ENCODE measurements at places on chromosomes 6 and 20.
A peak's percentile ranks its signal among the peaks of the same experiment; 100 is the strongest.

DNA sequence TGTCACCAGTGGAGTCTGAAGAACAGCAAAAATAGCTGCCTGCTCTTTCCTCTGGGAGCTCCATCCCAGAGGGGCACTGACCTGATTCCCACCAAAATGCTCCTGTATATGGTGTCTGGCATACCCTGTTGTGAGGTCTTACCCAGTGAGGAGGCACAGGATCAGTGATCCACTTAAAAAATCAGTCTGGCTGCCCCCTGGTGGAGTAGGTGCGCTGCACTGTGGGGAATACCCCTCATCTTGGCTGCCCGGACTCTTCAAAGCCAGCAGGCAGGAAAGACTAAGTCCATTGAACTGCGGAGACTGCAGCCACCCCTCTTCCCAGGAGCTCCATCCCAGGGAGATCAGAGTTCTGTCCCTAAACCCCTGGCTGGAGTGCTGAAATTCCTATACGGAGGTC is 230.9 kb upstream of the HTR1E start:
- no peak for DNase-seq

- no peak for DNase-seq
Measured at GRCh38 chr6:99905209-99906106, 88.6 kb downstream of the MCHR2 start.

DNA sequence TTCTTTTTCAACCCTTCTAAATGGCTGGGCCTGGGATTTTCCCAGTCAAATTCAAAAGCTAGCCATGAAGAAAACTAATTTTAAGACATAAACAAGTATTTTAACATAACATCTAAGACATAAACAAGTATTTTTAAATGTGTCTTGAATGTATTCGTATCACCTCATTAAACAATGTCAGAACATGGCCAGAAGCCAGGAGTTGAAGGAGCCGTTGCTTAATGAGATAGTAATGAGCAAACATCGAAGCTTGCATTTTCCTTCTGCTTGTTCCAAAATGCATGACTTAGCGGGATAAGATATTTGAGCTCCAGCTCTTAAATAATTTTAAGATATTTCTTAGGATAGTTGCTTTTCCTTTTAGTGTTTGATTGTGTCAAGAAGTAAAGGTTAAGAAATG is 4.2 kb upstream of the RNF182 start:
- no peak for DNase-seq

GRCh38 chr6:6781172-6781872 is 192.8 kb downstream of the LY86 start:
- DNase-seq = no peak

DNA sequence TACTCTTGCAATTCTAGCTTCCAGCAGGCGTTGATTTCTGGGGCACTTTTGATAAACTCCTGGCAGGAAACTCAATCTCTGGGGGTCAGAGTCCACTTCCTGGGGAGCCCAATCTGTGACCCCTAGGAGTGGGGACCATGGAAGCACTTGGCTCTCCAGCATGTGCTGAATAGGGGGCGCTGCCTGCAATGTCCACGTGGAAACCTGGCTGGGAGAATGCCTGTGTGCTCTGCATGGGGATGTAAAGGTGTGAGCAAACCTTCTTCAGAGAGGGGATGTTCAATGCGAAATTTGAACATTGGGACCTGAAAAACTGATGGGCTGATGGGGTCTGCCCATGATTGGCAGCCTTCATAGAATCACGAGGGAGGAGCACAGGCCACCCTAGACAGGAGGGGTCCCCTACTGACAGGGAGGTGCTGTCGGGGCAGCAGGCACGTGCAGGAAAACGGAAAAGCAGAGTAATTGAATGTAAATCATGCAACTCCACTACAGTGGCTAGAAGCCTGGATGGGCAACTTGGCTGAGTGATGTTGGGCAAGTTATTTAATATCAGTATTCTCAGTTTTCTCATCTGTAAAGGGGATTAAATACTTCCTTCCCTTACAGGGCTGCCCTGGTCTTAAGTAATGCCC is 47.8 kb downstream of the CEP43 start:
- DNase-seq = no peak

GRCh38 chr20:11716239-11716944 is 201.3 kb upstream of the BTBD3 start:
- no peak for DNase-seq

DNA sequence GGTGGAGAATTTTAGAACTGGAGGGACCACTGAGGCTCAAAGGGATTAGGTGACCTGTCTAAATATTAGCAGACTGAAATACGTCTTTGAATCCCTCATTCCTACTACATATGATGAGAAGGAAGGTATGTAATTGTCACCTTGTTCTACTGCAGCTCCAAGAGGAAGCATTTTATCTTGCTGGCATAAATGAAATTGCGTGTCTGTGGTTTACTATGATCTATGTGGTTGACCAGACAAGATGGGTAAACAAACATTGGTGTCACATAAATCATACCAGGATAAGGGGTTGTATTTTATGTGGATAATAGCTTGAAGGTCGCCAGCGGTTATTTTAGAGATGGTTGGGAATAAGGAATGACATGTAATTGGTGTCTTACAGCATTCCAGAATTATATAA is 78.2 kb downstream of the LAMA4 start:
- DNase-seq = no peak

GRCh38 chr6:145028144-145028818 is 707.0 kb downstream of the EPM2A start:
- DNase-seq = no peak

GRCh38 chr6:2839195-2839981 is 2.3 kb downstream of the SERPINB1 start:
- DNase-seq = no peak

GRCh38 chr6:28657769-28658465 is 132.2 kb downstream of the GPX5 start:
- no peak for DNase-seq

GRCh38 chr6:71983131-71983530 is 96.8 kb downstream of the RIMS1 start:
- DNase-seq = no peak

- no peak for DNase-seq
Measured at GRCh38 chr6:47047479-47048407, 5.6 kb upstream of the ADGRF1 start.

GRCh38 chr20:56903858-56904257 is 274.8 kb downstream of the TFAP2C start:
- DNase-seq = no peak

- no peak for DNase-seq
Measured at GRCh38 chr20:10665791-10666190, 8.0 kb downstream of the JAG1 start.

GRCh38 chr6:104162036-104162669 is 697.6 kb downstream of the HACE1 start:
- no peak for DNase-seq

GRCh38 chr6:53089948-53090347 is 24.7 kb downstream of the FBXO9 start:
- DNase-seq = no peak

DNA sequence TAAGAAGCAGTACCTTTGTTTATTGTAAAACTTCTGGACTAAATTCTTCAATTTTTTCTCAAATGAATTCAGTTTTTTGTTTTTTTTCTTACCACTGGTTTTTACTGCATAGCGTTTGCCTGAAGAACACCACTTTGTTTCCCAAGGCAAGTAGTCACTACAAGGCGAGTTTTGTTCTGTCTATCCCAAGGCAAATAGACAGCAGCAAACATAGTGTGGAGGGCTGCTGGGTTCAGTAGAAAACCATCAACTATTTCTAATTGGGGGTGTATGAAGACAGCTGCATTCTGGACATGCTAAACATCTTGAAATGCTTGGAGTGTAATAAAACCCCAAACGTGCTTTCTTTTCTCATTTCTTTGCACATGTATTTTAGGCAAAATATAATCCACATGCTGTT is 197.4 kb downstream of the ESR1 start:
- no peak for DNase-seq

DNA sequence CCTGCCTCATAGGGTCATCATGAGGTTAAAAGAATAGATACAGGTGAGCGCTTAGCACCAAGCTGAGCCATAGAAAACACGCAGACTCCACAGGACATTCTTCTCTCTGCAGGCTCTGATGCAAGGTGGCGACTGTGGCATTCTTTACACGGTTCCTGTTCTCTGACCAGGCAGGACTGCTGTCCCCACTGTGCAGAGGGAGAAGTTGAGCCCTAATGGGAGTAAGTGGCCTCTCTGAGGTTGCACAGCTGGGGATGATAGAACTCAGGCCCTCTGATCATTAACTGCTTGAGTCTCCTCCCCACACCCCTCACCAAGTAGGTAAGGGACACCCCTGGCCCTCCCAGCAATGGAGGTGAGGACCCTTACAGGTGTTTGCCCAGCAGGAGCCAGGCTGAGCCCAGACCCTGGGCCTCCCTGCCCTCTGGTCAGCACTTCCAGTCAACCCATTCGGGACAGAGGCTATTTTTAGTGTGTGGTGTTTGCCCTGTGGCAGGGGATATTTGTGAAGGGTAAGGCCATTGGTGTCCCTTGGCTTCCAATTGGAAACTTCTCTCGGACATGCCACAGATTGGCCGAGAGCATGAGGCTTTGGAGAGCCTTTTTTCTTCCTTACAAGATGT is 116.8 kb downstream of the VEGFA start:
- no peak for DNase-seq

GRCh38 chr6:1601158-1602048 is 8.3 kb upstream of the FOXC1 start:
- no peak for DNase-seq

DNA sequence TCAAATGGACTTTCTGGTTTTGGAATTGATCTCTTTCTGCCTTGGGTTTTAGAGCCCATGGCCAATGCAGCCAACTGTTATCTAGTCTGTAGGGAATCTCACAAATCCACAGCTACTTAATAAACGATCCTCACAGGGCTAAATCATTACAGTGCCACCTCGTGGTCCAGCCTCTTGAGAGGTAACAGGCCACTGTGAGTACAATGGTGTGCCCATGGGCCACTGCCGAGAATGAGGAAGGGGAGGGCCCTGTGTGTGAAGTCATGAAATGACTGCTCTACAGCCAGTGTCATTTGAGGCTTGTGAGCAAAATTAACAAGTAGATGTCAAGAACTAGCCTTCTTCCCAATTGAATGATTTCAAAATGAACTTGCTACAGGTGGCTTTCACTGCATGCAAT is 54.3 kb upstream of the GMPR start:
- DNase-seq = no peak

- no peak for DNase-seq
Measured at GRCh38 chr6:518218-518617, 126.7 kb downstream of the IRF4 start.

DNA sequence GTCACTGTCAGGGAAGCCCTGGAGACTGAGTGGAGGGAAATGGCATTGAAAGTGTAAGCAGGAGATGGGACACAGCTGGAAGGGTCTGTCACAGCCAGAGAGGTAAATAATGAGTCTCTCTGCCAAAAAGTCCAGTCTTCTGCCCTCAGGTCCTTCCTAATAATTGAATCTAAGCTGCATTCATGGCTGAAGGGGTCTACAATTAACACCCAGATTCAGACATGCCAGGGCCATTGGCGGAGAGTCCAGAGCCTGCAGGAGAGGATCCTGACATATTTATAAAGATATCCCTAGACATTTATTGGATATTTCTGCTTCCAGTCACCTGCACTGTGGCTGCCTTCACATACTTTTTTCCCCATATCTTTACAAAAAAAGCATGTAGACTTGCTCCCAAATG is 89.0 kb downstream of the LRFN2 start:
- DNase-seq = no peak

DNA sequence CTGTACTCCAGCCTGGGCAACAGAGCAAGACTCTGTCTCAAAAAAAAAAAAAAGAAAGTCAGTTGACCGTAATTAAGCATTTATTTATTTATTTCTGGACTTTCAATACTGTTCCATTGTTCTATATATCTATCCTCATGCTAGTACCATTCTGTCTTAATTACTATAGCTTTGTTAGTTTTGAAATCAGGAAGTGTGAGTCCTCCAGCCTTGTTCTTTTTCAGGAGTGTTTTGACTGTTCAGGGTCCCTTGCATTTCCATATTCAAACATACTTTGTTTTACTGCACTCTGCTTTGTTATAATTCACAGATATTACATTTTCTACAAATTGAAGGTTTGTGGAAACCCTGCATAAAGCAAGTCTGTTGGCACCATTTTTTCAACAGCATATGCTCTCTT is 36.7 kb upstream of the ASXL1 start:
- no peak for DNase-seq

DNA sequence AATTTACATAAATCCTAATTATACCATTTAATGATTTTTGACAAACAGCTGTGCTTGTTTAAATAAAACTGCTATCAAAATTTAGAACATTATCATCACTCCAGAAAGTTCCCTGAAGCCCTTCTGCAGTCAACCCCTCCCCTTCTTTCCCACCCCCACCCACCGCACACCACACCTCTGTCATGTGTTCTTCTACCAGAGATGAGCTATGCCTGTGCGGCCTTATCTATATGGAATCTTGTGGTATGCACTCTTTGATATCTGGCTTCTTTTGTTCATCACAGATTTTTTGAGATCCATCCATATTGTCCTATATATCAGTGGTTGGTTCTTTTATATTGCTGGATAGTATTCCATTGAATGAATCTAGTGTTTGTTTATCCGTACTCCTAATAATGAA is 7.2 kb downstream of the MYLIP start:
- peak; percentile 51 for DNase-seq

DNA sequence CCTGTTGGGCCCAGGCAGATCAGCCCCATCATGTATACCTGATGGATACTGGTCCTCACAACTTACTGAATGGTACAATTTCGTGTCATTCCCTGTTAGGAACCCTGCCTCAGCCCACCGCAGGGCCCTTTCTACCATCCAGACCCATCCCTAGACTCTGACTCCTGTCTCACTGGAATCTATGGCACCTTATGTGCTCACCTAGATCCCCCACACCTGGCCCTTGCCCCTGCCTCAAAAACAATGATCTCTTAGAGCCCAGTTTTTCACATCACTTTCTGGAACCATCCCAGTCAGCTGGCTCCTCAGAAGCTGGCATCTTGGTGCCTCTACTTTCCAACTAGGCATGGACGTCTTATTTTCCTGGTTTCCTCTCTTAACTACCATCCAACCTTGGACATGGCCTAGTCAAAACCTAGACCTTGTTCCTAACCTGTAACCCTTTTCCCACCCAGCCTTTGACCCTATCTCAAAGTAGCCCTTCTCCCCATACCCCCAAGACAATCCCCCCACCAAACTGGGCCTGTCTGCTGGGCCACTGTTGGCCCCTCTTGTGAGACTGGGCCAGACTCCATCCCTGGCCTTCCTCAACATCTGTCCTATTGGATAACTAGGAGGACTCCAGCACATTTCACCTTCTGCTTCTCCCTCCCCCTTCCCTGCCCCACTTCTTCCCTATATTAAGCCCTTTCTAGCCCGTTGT is 981 bp downstream of the HM13 start:
- no peak for DNase-seq

All from T-cell (primary cell).